ENCODE measurements at places on chromosomes 3 and 15.

GRCh38 chr15:45862034-45862433 lies 227.2 kb downstream of the SQOR start:
- no peak for DNase-seq

- DNase-seq = no peak
These were observed 73.0 kb upstream of the FRMD4B start for GRCh38 chr3:69458803-69459365.

DNA sequence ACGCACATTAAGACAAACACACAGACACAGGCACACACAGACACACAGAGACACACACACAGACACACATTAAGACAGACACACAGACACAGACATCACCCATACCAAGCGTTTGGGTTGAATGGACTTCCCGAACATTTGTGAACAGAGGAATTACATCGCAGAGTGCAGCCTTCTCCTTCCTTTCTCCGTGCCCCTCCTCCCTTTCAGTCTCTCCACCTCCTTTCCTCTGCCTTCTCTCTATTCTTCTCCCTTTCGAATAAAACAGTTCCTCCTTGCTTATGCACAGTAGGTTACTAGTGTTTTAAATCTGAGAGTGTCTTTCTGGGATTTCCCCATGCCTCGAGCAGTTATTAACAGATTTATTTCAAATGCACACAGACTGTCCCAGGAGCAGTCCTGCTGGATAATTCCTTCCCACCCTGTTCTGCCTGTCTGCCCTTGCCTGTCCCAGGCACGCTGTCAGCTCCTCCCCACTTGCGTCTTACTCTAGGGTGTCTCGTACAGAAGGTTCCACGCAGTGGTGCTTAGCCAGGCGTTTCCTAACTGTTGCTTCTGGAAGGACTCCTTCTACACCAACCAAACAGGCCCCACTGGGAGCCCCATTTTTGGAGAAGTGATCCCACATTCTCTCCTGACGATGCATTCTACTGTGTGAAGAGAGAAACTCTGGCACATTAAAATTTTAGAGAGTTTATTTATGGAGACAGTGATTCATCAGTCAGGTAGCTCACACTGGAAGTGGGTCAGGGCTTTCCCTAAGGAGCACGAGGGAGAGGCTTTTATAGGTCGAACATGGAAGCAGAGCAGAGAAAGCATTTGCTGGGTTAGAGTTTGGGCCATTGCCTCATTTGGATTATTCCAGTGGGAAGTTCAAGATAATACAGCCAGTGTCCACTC lies 163.8 kb downstream of the SV2B start:
- DNase-seq = no peak

DNA sequence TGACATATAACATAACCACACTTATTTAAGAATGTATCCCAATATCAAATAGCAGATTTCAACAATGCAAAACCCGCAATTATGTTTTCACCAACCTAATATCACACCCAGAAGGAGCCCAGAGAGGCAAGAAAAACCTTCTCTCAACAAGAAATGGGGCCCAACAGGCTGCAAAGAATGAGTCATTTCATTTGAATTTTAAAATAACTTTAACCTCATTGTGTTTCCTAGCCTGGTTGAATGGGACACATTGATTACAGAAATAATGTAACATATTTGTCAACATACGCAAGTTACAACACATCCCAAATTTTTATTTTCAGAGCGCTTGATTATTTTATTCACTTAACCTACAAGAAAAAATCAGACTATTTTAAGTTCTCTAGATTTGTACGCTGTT lies 365.1 kb upstream of the SLCO3A1 start:
- DNase-seq = no peak

DNA sequence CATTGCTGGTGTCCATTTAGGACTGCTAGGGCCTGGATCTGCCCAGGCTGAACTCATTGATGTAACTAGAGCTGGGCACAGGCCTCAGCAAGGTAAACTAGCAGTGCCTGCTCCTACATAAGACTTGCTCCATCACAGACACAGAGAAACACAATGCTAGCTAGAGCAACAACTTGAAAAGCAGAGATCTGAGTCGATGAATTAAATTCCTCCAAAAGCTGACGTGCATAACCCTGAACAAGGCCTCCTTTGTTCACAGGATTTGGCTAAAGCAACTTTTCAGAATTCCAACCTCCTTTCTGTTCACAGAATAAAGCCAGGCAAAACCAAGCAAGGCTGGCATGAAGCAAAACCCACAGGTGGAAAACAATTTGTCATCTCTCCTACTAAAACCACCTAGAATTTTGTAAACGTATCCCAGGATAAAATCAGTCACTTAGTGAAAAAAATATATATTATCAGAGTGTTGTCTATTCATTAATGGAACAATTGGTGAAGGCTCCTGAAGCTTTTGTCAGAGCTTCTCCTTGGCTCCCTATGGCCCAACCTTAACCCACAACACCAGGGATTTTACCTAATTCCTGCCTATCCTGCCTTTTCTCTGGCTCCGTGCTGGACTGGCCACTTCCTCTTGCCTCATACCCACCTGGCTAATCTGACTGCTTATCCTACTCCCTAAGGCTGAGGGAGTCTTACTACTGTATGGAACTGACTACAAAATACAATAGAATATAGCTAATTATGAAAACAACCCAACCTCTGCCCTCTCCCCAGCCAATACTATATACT lies 39.9 kb downstream of the PLCH1 start:
- no peak for DNase-seq

- no peak for DNase-seq
These were observed 608.5 kb upstream of the AGTR1 start for GRCh38 chr3:148089171-148089570.

DNA sequence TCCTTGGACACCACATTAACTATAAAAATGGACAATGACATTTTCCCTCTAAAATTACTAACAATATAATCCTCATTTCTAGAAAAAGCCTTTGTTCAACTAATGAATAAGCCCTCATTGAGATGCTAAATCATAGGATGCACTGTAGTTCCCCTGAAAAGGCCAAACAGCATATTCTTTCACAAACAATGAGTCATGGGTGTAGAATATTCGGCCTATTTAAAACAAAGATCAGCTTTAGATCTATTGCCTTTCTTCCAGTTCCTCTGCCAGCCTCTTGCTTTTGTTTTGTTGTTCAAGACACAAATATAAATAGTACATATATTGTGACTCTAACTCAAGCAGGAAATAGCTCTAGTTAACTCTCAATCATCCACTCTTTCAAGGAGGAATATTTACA lies 82.5 kb downstream of the ADAM10 start:
- no peak for DNase-seq

DNA sequence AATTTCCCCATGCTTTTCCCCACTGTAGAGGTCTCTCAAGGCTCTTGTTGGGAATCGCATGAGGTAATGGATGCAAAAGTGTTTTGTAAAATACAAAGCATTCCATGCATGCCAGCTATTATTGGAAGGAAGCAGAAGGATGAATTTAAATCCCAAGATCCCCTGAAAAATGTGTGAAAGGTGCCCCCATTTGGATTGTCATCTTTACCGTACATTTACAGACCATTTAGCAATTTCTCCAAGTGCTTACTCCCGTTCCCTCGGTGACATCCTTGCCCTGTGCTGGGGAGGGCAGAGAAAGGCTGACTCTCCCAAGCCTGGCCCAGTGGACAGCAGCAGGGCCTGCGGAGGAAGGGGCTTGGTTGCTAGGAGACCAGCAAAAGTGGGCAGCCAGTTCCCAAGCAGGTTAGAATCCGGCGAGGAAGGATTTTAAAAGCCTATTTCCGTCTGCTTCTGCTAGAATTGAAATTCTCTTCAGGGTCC lies 31.1 kb upstream of the NEO1 start:
- no peak for DNase-seq

DNA sequence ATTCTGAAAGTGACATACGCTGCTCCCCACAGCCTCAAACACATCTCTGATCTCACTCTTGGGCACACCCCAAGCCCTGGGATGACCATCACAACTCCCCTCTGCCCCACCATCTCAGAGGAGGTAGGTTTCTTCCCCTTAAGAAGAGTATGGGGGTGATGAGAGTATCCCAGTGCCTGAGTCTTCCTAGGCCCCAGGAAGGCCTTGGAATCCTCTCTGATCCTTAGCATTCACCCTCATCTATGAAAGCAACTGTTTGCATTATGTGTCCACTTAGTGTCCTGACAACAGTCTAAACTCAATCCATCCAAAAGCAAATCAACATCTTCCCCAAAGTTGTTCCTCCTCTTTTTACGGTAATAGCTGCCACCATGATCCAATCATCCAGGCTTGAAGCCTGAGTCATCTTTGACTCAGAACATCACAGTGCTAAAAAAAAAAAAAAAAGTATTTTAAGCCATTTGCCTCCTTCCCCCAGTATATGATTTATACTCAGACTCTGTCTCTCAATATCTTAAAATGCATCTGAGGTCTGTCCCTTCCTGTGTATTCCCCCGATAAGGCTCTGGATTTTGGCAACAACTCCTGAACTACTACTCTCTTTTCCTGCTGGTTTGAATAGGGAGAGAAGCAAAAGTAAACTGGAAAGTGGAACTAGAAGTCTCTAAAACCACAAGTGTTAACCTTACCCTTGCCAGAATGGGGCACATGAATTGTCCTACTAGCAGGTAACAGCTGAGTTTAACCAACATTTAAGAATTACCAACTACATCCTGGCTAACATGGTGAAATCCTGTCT lies 22.5 kb downstream of the POPDC2 start:
- DNase-seq = no peak

DNA sequence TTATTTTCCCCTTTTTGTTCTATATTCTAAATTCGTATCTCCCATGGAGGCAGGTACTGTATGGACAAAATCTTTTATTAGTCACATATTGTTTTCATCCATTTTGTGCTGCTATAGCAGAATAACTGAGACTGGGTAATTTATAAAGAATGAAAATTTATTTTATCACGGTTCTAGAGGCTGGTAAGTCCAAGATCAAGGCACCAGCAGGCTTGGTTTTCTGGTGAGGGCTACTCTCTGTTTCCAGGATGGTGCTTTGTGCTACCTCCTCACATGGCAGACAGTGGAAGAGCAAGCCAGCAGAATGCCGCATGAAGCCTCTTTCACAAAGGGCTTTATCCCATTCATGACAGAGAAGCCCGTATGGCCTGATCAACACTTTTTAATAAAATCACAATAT lies 421.9 kb upstream of the TPRG1 start:
- no peak for DNase-seq

GRCh38 chr15:92149029-92149428 lies 244.7 kb upstream of the ST8SIA2 start:
- DNase-seq = no peak

DNA sequence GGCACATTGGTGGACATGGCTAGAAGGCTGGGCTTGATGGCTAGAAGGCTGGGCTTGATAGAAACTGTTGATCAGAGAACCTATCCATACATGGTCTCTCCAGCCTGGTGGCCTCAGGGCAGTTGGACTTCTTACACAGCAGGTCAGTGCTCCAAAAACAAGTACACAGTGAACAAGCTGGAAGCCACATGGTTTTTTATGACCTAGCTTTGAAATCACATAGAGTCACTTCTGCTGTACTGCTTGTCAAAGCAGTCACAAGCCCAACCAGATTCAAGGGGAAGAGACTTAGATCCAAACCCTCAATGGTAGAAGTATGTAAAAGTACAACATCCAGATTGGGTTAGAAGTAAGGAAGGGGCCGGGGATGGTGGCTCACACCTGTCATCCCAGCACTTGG lies 89.4 kb upstream of the HES1 start:
- DNase-seq = no peak

DNA sequence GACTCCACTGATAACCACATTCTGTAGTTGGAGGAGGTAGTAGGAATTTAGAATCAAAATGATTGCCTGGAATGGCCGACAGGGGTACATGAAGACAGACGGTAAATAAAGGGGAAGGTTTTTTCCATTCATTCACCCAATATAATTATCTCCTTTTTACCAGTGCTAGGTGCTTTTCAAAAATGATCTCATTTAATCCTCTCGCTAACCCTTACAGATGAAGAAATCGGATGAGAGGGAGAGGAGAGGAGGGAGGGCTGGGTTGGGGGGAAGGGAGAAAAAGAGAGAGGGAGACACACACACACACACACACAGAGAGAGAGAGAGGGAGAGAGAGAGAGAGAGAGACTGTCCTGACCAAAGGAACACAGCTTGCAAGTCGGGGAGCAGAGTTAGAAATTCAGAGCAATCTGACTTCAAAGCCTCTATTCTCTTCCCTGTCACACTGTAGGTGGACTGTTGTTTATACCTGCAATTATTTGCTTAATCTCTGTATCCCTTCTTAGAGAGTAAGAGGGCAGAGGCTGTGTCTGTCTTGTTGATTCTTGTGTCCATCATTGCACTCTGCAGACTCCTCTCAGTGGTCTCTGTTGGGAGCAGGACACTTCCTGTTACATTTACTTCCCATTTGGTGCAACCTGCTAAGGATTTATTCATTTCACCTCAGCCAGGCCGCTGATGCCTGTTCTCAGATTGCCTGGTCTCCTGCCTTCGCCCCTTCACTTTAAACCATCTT lies 18.7 kb upstream of the PAQR9 start:
- DNase-seq = no peak

DNA sequence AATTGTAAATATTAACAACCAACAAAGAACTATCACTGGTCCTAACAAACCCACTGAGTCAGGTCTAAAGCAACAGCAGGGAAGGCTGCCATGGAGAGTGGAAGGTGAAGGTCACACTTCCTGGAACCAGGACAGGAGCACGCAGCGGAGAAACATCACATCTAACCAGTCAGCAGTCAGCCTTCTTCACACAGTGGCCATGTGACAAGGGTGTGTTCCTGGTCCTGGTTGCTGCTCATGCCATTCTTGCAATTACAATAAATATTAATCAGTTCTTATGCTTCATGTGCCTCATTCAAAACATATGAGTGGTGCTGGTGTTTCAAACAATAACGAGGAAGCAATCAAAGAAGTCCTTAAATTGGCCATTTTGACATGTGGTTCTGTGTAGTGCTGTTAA lies 162.8 kb downstream of the ARRDC4 start:
- no peak for DNase-seq

DNA sequence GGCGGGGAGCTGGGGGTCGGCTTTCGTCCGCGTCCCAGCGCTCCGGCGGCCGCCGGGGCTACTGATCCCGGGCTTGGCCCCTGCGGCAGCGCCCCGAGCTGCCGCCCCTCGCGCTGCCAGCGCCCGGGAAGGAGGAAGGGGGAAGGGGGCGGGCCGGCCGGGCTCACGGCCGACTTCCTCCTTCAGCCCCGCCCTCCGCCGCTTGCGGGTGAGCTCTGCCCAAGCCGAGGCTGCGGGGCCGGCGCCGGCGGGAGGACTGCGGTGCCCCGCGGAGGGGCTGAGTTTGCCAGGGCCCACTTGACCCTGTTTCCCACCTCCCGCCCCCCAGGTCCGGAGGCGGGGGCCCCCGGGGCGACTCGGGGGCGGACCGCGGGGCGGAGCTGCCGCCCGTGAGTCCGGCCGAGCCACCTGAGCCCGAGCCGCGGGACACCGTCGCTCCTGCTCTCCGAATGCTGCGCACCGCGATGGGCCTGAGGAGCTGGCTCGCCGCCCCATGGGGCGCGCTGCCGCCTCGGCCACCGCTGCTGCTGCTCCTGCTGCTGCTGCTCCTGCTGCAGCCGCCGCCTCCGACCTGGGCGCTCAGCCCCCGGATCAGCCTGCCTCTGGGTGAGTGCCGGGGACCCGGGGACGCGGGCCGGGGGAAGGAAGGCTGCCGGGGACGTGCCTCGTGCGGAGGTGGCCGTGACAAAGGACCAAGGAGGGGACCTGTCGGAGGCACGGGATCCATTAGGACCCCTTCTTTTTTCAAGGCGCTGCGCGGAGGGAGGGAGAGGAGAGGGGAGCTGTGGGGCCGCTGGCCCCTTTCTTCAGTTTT lies at the start of gene SEMA4B:
SEMA4B (plus strand) TSS at position 201 of the 814 bp plus-strand sequence; CDS start at position 450, 249 bp downstream.
- DNase-seq = peak; percentile 50

Measured in activated CD4-positive, alpha-beta T cell treated with anti-CD3 and anti-CD28 coated beads, Interleukin-2, amount 50 U/mL, for 4 hours (primary cell).